ENCODE measurements at places on chromosomes 11 and 22. TPM values are rescaled to one million over a fixed set of nuclear protein-coding genes. Genes with fewer than 3 reads are reported as not detected.

- no peak for DNase-seq
Observed at GRCh38 chr11:46290011-46290410, 12.5 kb downstream of the CREB3L1 start.

- DNase-seq, result no peak
Observed at GRCh38 chr11:75518204-75518549, 7.6 kb downstream of the GDPD5 start.

Gene PKDREJ
- total RNA-seq, result not detected

DNA sequence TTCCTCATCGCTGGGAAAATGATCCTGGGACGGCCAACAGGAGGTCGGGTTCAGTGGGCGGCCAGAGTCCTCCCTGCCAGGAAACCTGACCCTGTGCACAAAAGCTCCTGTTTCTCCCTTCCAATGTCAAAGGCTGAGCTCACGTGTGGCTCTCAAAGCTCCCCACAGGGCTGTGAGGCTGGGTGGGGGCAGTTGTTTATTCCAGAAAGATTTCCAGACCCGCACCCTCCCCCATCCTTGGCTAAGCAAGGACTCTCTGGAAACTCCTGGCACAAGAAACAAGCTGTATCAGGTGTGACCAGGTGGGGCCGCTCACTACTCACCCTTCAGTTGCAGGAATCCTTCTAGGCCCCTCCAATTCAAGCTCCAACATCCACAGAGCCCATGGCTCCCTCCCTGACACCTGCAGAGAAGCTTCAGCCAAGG is 131.9 kb downstream of the SHANK2 start:
- no peak for DNase-seq

DNA sequence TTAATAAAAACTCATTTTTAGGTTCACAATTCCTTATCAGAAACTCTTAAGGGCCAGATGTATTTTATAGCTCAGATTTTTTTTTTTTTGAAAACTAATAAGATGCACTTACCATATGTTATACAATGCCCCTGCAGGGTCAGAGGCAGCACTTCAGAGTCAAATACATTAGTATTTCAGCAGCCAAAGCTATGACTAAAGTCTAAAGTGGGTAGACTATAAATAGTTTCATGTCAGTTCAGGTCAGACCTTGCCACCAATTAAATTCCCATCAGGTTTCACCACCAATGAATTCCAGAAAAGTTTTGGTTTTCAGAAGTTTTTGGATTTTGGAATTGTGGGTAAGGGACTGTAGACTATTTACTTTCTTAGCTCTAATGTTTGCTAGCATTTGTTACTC is 75.9 kb downstream of the FAM83F start:
- no peak for DNase-seq

GRCh38 chr11:117621226-117621625 is 175.8 kb downstream of the DSCAML1 start:
- no peak for DNase-seq

DNA sequence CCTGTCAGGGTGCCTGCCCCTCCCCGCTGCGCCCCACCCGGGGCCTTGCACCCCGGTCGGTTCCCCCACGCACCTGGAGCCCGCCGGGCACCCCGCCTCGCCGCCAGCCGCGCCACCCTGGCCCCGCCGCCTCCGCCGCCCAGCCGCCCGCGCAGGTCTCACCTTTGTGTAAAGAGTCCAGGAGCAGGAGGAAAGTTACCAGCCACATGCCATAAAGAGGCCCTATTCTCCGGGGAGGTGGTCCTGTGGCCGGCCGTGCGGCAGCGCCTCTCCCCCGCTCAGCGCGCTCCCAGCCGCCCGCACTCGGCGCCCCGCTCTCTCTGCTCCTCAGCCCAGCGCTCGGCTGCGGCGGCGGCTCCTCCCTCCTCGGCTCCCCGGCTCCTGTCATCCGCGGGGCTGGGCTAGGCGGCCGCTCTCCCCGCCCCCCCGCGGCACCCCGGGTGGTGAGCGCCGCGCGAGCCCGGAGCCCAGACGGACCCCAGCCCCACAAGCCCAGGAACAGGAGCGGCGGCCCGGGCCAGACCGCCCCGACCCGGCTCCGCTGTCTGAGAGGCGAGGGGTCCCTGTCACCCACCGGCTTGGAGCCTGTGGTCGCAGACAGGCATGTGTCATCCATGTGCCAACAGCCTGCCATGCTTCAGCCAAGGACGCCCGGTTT is at the start of gene DSCAML1:
DSCAML1 (minus strand) TSS at position 345 of the 658 bp plus-strand sequence; CDS start at position 208, 137 bp downstream.
- no peak for DNase-seq

GRCh38 chr11:106249617-106250239 is 172.3 kb downstream of the AASDHPPT start:
- no peak for DNase-seq

GRCh38 chr11:1762537-1763302 is 1.0 kb downstream of the CTSD start:
- DNase-seq, result no peak

- no peak for DNase-seq
Observed at GRCh38 chr11:10197091-10197490, 96.9 kb downstream of the SBF2 start.

DNA sequence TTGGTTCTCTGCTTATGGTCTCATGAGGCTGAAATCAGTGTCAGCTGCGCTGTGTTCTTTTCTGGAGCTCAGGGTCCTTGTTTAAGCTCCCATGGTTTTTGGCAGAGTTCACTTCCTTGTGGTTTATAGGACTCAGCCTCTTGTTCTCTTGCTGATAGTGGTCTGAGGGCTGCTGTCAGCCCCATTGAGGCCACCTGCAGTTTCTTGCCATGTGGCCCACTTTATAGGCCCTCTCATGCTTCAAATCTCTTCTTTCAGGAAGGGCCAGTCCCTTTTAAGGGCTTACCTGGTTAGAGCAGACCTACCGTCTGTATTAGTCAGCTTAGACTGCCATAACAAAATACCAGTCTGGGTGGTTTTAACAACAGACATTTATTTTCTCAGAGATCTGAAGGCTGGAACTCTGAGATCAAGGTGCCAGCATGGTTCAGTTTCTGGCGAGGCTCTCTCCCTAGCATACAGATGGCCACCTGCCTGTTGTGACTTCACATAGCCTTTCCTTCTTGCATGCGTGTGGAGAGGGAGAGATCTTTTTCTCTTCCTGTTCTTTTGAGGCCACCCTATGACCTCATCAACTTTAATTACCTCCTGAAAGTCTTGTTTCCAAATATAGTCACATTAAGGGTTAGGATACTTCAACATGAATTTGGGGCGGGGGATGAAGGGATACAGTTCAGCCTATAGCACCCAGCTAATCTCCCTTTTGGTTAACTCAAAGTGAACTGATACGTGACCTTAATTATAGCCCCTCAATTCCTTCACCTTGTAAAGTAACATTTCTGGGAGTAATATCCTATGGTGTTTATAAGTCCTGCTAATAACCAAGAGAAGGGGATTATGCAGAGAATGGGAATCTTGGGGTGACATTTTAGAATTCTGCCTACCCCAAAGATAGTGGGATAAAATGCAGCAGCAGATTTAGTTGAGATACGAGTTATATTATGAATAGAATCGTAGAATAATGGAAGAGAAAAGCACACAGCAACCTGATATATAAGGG is 131.8 kb downstream of the UVRAG start:
- no peak for DNase-seq

Gene ARHGAP8
- total RNA-seq, result not detected

- DNase-seq, result no peak
Observed at GRCh38 chr11:20192151-20192550, 31.9 kb upstream of the DBX1 start.
